ENCODE measurements at places on chromosomes 7 and 10.

DNA sequence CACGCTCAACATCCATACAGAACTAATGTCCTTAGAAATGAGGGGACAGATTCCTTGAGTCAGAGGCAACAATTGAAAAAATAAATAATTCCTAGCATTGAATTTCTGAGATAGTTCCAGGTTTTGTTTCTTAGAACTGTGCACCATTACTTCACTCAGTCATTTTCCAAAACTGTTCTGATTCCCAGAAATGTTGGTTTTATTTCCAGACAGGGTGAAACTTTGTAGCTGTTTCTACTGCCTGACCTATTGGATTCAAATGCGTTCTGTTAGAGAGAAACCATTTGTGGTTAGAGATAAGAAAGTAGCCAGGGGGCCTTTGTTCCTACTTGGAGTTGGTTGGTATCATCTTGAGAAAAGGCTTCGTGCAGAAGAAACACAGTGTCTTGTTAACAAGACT lies 8.1 kb upstream of the DEPP1 start:
- DNase-seq = no peak

DNA sequence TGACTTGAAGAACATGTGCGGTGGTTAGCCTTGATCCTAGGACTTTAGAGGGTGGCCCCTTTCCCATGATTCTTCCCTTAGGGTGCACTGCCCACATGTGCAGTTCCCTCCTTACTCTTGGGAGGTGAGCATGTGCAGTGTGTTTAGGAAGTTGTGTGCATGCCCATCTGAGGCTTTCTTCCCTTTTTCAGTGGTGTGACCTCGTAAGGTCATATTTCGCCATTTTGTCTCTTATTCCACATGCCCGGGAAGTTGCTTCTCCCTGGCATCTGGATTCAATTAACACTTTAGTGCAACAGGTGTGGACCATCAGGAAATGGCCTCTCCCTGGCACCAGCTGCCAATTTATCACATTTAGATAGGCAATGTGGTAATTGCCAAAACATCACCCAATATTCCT lies 380.6 kb upstream of the VSTM2A start:
- DNase-seq = no peak

GRCh38 chr7:92282221-92282814 lies 36.5 kb downstream of the ANKIB1 start:
- DNase-seq = no peak

GRCh38 chr7:112331492-112331891 lies 118.8 kb upstream of the IFRD1 start:
- no peak for DNase-seq

GRCh38 chr10:101438881-101439391 lies 85.0 kb downstream of the BTRC start:
- no peak for DNase-seq

- DNase-seq = no peak
These were observed 147.2 kb downstream of the MYOF start for GRCh38 chr10:93334901-93335327.

DNA sequence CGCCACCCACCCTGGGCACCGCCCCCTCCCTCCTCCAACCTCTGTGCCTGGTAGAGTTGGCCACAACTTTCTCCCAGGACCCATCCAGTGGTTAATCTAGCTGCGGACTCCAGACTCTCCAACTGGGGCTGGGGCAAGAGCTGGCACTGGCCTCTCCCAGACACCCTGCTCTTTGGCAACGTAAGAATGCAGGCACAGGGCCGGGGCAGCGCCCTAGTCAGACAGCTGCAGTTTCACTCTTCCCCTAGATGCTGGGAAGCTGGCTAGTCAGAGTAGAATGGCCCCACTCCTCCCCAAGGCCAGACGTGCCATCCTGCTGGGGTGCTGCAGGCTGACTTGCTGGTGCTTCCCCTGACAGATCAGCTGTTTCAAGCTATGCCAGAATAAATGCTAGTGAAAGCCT lies 22.1 kb downstream of the HSPA12A start:
- no peak for DNase-seq

DNA sequence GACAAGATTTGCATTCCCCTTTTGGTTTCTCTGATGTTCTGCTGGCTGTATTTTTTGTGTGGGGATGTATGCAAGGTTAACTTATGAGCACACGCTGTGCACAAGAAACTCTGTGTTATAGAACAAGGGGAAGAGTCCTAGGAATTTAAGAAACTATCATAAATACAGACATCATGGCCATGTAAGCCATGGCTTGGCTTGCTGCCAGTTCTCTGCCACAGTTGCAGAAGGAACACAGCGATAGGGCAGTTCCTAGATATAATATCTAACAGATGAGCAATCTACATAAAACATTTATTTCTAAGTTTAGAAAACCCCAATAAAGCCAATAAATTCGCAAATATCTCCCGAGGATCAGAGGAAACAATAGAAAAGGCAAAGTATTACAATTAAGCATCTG lies 153.3 kb downstream of the LRRTM3 start:
- DNase-seq = no peak

- DNase-seq = no peak
These were observed 130.1 kb downstream of the SND1 start for GRCh38 chr7:127782075-127782474.

DNA sequence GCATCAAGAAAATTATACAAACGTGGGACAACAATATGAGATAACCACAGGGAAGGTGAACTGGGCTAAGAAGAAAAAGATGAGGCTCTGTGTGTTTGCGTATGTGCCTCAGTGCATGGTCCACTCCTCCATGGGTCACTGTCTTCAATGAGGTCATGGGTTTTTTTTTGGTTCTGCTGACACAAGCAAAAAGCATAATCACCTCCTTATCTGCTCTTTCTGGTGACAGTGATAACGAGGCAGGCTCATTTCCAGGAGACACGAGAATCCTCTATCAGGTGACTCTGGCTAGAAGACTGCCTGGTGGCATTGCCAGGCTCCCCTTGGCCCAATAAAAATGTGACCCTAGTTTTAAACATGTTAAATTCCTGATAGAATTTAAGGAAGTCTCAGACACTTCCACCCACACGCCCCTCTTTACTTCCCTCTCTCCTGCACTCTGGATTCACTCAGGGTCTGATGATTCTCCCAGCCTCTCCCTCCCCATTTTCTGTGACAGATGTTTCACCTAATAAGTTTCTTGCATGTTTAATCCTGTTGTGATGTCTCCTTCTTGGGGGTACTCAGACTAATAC lies 35.3 kb upstream of the CDCA7L start:
- no peak for DNase-seq

DNA sequence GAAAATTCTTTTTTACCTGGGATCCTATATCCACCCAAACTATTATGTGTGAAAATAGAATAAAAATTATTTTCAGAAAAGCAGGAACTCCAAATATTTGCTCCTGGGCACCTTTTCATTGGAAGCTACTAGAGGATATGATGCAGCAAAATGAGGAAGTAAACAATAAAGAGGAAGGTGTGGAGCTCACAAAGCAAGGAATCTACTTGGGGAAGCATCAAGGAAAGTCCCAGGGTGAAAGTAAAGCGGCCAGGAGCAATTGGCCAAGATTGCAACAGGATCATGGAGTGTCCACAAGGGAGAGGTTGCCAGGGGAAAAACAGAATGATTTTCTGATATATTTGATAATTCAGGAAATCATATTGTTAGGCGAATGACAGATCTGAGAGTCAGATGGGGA lies 80.8 kb downstream of the CARD11 start:
- DNase-seq = no peak

DNA sequence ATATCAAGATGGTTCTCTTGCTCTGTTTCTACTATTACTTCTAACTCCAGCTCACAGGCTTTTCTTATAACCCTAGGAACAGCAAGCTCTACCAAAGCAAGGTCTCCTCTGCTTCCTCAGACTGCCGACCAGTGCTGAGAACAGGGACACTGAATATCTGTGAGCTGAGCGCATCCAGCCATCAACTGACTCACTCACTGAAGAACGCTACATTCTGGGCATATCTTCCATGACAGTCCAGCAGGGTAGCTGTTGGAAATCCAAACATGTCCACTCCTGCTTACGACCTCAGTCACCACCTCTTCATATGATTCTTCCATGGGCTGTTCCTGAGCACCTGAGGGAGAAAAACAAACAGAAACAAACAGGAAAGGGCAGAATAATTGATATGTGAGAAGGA lies 2.8 kb downstream of the ZNF32 start:
- DNase-seq = no peak

DNA sequence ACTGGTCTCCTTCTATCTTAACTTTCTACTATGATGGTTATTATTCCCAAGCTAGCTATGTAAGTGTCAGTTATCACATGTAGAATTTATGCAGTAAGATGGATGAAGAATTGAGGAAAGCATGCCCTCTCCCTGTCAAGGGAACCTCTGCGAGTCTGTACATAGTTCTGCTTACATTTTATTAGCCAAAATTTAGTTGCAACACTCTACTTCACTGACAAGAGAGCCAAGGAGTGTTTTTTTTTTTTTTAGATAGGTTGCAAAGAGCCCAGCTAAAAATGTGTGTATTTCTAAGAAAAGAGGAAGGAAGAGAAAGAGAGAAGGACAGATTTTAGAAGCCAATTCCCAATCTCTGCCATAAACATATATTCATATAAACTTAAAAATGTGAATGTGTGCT lies 357.7 kb upstream of the LRRN3 start:
- DNase-seq = no peak

DNA sequence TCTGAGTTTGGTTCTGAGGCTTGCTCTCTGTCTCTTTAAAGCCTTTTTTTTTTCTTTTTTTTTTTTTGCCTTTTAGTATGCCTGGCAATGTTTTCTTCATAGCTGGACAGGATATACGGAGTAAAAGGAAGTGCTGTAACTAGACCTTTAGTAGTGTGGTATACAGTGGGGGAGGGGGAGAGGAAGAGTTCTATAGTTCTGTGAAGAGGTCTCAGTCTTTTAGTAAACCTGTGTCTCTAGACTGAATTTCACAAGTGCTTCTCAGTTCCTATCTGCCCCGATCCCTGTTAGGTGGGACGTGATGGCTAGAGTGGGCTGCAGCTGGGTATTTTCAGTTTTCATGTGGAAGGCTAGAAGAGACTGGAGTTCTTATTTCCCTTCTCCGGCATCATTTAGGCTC lies 3.1 kb upstream of the ABCC2 start:
- no peak for DNase-seq

DNA sequence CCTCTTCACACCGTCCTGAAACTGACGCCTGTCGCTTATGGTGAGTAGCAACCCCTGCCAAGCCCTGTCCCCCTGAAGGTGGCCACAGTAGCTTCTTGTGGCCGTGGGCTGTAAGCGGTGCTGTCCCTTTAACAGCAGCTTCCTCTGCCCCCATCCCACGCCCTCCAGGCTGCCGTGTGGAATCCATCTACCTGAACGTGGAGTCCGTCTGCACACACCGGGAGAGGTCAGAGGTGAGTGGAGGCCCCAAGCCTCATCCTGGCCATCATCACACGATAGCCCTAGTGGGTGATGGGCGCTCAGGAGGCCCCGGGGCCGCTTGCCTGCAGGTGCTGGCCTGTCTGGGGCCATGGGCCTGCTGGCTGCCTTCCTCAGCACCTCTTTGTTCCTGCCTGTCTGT lies 21.2 kb downstream of the PFKFB3 start:
- DNase-seq = no peak

GRCh38 chr7:125098377-125098970 lies 168.8 kb upstream of the POT1 start:
- no peak for DNase-seq

- no peak for DNase-seq
These were observed 39.4 kb upstream of the RET start for GRCh38 chr10:43037440-43037839.

Data from B cell (primary cell).